Brain microvascular endothelial cell (primary cell): ENCODE measurements at places on chromosomes 11 and 22.

DNA sequence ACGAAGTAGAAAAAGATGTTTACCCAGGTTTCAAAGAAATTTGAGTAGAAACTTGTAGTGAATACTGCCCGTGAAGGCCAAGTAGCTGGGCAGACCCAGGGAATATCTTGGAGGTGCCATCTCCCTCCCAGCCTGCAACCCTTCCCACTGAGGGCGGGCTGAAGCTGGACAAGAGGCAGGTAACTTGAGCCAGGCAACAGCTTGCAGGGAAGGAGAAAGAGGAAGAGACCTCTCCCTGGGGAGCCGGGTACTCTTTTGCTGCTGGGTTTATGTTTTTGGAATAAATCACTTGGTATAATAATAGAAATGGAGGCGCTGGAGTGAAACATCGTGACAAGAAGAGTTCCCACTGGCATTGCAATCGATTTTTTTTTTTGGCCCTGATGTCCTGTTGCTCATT lies 49.4 kb upstream of the JAM3 start:
- no peak for DNase-seq

DNA sequence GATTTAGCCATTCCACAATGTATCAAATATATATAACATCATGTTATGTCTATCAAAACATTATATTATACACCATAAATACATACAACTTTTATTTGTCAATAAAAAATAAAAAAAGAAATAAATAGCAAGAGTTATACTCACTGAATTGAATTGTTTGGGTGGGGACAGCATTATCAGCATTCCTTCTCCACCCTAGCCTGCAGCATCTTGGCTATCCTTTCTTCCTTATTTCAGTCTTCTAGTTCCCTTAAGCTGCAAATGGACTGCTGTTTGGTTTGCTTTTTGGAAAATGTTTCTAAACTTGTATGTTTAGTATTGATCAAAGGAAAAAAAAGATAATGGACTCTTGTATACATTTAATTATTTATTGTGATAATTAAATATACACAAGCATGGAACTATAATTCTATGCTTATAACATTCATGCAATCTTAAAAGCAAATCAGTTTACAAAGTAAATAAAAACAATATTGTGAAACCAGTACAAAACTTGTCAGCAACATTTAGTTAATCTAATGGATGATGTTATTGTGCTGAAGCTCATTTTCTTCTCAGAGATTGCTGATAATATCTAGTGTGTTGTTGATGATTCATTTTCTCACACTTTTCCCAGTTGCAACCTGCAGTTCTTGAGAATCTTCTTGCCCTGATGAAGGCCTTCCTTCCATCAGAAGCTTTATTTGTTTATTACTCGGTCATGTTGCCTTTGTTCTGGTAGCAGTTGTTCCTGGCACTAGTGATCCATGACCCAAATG lies 5.0 kb downstream of the ARHGAP42 start:
- DNase-seq = no peak

DNA sequence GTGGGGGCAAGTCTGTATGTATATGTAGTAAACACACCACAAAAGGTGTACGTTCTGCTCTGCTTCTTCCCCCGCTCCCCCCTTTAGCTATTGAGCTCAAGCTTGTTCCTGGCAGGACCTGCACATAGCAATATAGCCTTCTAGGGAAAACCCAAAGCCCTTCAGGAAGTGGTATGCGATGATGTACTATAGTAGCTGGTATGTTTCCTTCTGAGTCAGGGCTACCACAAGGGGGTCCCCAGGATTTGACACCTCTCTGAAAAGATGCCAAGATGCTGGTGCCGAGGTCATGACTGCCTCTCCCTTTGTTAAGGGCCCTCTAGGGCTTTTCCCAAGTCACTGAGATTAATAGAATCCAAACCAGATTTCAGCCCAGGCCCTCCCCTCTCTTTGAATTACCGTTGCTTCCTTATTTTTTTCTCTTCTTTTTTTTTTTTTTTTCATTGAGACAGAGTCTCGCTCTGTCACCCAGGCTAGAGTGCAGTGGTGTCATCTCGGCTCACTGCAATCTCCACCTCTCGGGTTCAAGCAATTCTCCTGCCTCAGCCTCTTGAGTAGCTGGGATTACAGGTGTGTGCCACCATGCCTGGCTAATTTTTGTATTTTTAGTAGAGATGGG lies 268.4 kb downstream of the ETS1 start:
- peak; percentile 31 for DNase-seq

GRCh38 chr11:105609341-105609781 lies 512 bp upstream of the GRIA4 start:
- DNase-seq = peak; percentile 28

DNA sequence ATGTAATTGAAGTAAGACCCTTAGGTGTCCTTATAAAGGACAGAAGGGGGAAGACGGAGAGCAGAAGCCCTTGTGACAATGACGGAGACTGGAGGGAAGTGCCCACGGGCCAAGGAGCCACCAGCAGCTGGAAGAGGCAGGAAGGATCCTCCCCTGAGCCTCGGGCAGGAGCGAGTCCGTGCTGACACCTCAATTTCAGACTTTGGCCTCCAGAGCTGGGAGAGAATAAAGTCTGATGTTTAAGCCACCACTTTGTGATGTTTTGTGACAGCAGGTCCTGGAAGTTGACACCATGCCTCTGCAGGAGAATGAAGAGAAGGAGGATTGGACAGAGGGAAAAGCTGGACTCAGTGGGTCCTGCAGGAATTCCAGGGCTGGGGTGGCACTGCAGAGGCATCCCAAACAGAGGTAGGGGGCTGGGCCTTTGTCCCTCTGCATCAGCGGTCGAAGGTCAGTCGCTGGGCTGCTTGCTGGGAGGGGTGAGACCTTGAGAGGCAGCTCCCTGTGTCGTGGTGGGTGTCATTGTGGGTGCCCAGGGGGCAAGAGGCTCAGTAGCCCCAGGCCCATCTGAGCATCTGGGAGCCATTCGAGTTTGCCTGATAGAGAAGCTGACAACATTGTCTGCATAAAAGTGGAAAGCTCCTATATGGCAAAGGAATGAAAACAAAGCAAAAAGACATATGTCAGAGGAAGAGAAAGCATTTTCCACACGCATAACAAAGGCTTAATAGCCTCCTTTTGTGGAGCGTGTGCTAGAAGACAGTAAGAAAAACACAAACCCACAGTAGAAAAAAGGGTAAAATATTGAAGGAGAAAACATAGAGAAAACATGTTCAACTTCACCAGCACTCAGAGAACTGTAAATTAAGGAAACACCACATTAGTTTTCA lies 68.8 kb downstream of the RTL6 start:
- DNase-seq = no peak

DNA sequence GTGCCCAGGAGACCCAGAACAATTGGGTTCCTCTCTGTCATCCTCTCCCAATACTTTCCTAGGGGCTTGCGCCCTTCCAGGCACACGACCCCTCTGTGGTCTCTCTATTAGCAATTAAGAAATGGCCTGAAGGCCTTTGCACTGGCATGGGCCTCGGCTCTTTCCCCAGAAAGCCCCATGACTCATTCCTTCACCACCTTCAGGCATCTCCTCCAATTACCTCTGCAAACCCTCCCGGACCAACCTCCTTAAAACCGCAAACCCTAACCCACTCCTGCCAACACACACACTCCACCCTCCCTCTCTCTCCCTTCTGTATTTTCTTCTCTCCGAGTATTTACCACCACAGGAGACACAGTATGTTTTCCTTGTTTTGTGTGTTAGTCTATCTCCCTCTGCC lies 36.7 kb downstream of the LARGE1 start:
- no peak for DNase-seq

DNA sequence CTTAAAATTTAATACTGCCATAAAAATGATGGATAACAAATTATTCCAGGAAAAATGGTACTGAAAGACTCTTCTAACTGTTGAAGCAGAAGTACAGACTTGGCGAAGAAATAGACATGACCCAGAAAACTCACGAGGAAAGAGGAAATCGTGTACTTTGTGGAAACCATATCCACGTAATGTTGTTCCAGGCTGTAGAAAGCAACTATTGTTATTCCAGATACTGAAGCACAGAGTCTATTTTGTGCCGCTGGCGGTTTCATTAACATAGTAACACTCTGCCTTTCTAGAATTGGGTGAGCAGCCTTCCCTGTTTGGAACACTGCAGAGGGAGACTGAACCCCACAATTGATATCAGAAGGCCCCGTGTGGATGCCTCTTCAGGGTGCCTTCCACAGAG lies 310.6 kb downstream of the TBC1D22A start:
- DNase-seq = no peak

DNA sequence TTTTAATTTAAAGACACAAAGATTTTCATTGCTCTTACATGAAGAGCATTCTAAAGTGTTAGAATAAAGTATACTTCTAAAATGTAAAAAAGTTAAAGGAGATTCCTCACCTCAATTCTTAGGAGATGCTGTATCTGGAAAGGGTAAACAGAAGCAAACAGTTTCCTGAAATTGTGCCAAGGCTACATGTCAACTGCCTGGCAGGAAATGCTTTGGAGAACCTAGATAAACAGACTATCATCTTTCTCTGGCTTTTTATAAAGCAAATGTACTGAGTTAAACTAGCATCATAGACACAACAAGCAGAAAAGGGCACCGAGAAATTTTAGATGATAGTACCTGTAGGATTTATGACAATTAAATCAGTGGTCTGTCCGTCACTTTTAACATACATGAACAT lies 24.7 kb upstream of the AKIP1 start:
- DNase-seq = no peak

- DNase-seq = no peak
Measured at GRCh38 chr11:60378354-60378753, at the start of gene MS4A7. MS4A7 (plus strand) TSS chr11:60378532; CDS start chr11:60383142, 4,610 bp downstream.
